Daoy (cell line): ENCODE measurements at places on chromosomes 2 and 18. TPM values are rescaled to one million over a fixed set of nuclear protein-coding genes. Genes with fewer than 3 reads are reported as not detected.
A peak's percentile ranks its signal among the peaks of the same experiment; 100 is the strongest.

GRCh38 chr2:113227290-113227689 lies 51.4 kb downstream of the PAX8 start:
- no peak for DNase-seq

DNA sequence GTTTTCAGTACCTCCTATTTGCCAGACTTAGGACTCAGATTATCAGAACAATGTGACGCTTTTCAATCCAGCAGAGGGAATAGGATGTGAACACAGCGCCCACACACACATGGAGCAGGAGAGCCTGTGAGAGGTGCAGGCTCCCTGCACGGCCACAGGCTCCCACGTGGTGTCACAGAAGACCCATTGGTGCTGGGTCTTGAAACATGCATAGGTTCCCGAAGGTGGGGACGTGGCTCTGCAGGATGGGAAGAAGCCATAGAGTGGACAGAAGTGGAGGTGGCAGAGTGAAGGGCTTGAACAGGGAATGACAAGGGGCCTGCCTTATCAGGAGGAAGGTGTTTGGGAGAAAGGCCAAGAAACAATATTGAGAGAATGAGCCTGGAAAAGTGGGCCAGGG lies 78.5 kb upstream of the BCL2L11 start:
- no peak for DNase-seq

DNA sequence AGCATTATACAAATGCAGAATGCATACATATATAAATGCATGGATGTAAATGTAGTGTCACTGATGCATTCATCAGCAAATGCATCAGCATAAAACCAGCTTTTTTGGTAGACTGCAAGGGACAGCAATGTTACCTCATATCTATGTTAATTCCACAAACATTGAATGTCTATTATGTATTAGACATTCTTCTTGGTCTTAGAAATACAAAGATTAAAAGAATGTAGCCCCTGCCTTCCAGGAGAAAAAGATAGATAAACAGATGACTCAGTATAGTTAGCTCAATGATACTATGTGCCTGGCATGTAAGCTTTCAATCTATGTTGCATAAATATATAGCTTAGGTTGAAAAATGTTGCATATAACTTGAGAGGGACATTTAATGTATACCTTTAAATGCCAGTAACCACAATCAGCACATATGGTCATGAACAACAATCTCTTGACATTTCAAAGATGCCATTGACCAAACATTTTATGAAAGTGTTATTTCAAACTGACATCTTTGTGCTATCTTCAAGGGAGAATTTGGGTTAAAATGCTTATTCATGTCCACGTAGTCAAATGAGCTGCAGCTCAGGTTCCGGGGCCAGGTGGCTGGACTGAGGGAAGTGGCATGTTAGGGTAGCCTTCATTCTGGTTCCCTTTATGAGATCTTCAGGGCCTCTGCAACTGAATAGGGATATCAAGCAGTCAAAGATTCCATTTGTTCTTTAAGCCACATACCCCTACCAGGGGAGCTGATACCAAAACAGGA lies 45.2 kb upstream of the GCG start:
- no peak for DNase-seq

KIAA2012 gene
- total RNA-seq: not detected in 2 replicates

- DNase-seq: no peak
These were observed 214.4 kb upstream of the RASGRP3 start for GRCh38 chr2:33262097-33262496.

DNA sequence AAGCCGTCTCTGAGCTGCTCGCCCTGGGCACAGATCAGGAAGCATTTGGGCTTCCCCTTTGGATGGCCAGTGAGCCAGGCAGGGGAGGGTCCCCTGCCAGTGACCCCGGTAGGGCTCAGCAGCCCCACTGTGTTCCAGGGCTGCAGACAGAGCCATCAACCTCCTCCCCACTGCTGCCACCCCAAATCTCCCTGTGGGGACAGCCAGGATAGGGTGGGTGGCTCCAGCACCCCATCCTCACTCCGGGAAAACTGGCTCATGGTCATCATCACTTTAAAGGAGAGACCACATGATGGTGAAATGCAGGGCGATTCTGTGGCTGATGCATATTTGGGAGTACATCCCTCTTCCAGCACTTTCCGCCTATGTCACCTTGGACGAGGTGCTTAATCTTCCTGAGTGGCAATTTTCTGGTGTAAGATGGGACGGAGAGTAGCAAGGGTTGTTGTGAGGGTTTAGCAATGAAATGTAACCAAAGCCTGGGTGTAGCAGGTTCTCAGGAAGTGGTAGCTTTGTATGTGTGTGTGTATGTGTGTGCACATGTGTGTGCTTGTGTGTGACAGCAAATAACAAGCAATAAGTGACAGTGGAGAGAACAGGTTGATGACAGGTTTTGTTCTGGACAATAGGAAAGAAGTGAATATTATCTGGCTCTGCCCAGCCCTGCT lies 61.8 kb downstream of the ACAA2 start:
- no peak for DNase-seq

MAPRE3 gene
- 4.6 and 6.6 TPM in 2 replicates for total RNA-seq

FAP gene
- 6.9 and 10.1 TPM in 2 replicates for total RNA-seq

DNA sequence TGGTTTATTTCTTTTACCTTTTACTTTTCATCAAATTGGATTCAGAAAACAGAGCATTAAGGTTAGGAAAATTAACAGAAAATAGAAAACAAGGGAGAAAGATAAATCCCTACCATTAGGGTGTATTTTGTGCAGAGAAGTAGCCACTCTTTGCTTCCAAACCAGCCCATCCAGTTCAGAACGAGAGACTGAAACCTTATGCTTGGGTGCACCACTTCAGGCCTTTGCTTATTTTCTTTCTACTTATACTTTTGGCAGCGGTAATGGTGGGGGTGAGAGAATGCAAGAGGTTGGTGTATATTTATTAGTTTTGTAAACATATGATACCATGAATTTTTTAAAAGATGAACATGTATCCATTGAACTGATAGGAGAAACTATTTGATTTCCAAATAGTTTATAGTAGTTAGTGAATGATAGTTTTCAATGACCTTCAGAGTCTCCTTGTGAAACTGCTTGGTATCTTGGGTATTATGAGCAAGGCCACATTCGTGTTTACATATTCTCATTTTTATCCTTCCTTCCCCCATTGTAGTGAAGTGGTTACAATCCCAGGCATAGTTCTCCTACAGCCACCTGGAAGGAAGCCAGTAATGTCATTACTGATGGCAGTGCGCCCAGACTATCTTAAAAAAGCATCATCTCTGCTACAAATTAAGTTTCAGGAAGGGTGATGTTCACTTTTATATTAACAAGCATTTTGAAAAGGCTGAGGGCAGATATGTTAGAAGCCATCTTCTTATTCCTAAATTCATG lies 60.8 kb downstream of the MFSD6 start:
- DNase-seq: peak; percentile 89

- DNase-seq: no peak
These were observed 101.3 kb upstream of the SALL3 start for GRCh38 chr18:78878335-78878734.

DNA sequence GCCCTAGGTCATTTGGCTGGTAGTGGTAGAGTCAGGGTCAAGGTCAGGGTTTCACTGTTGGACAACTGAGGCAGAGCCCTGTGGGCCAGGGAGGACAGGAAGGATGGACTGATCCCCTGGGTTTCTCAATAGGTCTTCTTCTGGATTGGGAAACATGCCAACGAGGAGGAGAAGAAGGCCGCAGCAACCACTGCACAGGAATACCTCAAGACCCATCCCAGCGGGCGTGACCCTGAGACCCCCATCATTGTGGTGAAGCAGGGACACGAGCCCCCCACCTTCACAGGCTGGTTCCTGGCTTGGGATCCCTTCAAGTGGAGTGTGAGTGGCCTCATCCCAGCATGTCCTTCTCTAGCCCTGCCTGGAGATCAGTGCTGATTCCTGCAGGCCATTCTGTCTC lies 18.1 kb downstream of the VIL1 start:
- DNase-seq: no peak

- DNase-seq: no peak
These were observed 4.2 kb downstream of the TFPI start for GRCh38 chr2:187549951-187550555.

GRCh38 chr2:10053351-10053750 lies 10.0 kb downstream of the KLF11 start:
- DNase-seq: no peak

DNA sequence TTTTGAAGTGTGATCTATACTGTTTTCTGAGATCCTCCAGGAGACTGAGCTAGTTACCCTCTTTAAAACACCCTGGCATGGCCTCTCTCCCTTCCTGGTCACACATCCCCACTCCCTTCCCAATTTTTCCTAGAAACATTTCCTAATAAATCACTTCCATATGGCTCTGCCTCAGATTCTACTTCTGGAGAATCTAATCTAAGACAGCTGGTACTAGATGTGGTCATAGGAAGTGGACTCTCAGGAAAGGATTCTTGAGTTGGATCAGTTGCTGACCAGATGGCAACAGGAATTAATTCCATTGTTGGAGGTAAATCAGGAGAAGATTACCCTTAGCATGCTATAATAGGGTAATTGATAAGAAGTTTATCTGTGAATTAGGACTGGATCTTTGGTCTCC lies 310.5 kb downstream of the SATB2 start:
- no peak for DNase-seq

GRCh38 chr18:79185648-79186047 lies 116.5 kb downstream of the ATP9B start:
- DNase-seq: no peak

DNA sequence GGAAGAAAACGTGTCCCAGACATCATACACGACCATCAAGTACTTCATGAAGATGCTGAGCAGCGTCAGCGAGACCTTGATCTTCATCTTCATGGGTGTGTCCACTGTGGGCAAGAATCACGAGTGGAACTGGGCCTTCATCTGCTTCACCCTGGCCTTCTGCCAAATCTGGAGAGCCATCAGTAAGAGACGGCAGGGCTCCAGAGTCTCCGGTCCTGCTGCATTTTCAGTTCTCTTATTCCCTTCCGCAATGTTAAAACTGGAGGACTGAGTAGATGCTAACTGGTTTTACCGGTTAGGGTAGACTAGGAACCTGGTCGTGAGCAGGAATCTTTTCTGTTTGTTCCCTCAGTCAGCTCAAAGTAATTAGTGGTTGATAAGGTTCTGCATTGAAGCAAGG lies 32.3 kb downstream of the SLC9A4 start:
- no peak for DNase-seq

- no peak for DNase-seq
These were observed 84.5 kb upstream of the RBBP8 start for GRCh38 chr18:22848615-22849014.

DNA sequence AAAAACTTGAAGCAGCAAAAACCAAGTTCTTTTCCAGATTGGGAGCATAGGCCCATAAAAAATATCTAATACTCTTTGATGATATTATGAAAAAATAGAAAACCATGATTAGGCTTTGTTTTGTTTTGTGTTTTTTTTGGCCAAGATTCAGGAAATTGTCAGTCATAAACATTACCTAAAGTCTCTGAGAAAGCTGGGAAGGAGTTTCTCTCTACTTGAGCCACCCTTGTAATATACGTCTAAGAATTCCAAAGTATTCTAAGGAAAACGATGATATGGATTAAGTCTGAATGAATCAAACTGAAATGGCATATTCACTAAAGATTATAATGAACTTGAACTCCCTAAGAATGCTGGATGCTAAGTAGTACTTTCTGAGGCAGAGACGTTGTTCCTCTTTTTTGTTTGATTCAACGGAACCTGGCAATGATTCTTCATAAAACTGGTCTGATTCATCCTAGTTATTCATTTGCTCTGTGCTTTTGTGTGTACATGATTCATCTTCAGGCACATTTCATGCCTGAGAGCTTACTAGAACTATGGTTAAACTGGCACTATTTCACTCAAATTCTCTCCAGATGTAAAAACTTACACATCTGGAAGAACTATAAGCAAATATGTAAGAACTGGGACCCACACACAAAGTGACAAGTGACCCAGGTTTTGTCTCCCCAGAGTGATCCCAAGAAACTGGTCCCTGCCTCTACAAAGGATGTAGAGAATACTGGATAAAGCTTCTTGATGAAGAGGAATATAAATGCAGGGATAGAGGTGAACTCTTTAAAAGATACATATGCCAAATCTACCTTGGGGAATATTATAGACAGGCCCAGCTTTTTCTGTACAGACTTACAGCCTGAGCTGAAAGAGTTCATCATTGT lies 159.7 kb downstream of the DOCK10 start:
- peak; percentile 64 for DNase-seq

DNA sequence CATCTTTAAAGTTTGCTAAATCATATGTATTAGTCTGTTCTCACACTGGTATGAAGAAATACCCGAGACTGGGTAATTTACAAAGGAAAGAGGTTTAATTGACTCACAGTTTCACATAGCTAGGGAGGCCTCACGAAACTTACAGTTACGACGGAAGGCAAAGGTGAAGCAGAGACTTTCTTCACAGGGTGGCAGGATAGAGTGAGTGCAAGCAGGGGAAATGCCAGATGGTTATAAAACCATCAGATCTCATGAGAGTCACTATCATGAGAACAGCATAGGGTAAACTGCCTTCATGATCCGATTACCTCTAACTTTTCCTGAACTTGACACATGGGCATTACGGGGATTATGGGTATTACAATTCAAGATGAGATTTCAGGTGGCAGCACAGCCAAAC lies 1075.2 kb upstream of the NRXN1 start:
- no peak for DNase-seq

LOXL3 gene
- total RNA-seq: 54.5 and 62.0 TPM in 2 replicates

ACTG2 gene
- total RNA-seq: 0.18 and 0.74 TPM in 2 replicates

ALKAL2 gene
- total RNA-seq: 1.8 and 2.6 TPM in 2 replicates

- peak; percentile 96 for DNase-seq
These were observed 13.8 kb downstream of the FOSL2 start for GRCh38 chr2:28406276-28407096.

GRCh38 chr2:144084114-144084661 lies 435.7 kb downstream of the ZEB2 start:
- peak; percentile 69 for DNase-seq

- peak; percentile 79 for DNase-seq
These were observed 40.2 kb upstream of the ITM2C start for GRCh38 chr2:230824406-230824978.

HJURP gene
- total RNA-seq: 85.5 and 86.3 TPM in 2 replicates

GRCh38 chr2:218285604-218286003 lies 6.7 kb downstream of the TMBIM1 start:
- DNase-seq: no peak

- DNase-seq: peak; percentile 60
These were observed 20.0 kb upstream of the RESP18 start for GRCh38 chr2:219352448-219353023.

DNA sequence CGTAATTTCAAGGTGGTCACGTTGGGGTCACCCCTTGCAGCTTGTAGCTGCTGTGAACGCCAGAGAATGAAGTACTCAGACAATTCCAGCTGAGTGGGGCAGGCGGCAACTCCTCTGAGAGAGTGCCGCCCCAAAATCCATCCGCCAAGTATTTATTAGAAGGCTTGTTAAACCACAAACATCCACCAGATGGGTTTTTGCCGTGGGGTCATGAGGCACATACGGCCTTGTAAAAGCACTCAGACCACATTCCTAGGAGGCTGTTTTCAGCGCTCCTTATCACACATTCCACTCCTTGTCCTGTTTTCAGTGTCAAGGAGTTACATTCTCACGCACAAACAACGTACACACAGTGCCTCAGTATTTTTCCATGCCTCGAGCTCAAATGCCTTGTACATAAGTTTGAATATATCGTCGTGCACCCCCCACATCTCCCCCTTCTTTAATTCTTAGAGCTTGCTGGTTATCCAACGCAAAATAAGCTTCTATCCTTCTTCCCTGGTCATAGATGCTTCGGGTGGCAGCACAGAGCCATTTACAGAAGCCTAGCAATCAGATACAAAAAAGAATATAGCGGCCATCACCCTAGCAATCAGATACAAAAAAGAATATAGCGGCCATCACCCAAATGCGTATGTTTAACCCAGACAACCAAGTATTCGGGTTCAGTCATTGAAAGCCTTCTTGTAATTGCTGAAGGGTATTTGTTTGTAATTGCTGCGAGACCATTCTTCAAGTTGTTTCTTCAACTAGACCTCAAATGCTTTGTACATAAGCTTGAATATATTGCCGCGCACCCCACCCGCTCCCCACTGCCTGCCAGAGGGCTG lies 7.3 kb downstream of the ALPP start:
- DNase-seq: peak; percentile 84
